ENCODE measurements at places on chromosomes 7 and 10.

DNA sequence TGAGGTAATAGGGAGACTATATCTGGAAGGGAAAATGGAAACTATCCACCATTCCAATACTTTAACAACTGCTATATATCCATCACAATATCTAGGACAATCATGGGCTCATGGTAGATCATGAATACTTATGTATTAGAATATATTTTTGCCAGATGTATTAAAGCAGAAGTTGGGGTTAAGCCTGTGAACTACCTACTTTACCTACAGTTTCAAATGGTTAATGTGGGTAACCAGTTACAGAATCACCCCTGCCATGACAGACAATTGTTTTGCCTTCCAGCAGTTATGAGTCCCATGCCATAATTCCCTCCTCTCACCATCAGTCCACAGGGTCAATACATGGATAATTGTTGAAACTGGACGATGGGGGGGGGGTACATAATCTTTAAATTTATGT is 29.9 kb upstream of the RAPGEF5 start:
- DNase-seq: no peak

DNA sequence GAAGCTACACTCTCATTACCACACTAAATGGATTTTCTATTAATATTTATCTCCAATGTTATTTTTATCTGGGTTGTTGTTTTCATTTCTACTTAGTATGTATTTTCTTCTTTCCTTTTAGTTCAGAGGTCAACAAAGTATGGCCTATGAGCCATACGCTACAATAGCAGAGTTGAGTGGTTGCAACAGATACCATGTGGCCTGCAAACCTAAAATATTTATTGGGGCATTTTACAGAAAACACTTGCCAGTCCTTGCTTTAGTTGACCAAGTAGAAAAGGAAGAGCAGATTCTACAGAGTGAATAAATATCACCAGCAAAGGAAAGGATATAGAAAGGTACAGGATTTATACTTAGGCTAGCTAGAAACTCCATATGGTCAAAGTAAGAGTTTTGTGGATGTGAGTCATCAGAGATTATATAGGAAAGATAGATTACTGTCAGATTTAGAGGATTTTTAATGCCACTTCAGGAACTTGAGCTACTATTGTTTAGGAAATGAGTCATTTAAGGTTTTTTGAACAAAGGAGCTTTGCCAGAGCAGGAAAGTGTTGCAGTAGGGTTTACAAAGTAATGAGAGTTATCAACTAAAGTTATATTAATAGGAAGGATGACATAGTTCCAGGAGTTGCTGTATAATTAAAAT is 323.3 kb upstream of the KAT6B start:
- no peak for DNase-seq

DNA sequence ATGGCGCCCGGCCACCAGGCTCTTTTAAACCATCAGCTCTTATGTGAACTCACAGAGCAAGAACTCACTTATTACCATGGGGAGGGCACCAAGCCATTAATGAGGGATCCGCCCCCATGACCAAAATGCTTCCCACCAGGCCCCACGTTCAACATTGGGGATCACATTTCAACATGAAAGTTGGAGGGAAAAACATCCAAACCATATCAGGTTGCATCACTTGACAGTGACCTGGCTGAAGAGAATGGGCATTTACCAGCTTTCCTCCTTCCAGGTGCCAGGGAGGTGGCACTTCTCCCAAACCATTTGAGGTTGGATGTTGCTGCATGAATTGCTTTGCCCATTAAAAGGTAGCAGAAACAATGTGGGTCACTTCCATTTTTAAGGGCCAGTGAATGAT is 115.6 kb upstream of the TNS3 start:
- DNase-seq: no peak

- no peak for DNase-seq
These were observed 40.9 kb upstream of the FOXK1 start for GRCh38 chr7:4641091-4641666.

GRCh38 chr7:129417073-129417472 is 17.2 kb upstream of the STRIP2 start:
- no peak for DNase-seq

DNA sequence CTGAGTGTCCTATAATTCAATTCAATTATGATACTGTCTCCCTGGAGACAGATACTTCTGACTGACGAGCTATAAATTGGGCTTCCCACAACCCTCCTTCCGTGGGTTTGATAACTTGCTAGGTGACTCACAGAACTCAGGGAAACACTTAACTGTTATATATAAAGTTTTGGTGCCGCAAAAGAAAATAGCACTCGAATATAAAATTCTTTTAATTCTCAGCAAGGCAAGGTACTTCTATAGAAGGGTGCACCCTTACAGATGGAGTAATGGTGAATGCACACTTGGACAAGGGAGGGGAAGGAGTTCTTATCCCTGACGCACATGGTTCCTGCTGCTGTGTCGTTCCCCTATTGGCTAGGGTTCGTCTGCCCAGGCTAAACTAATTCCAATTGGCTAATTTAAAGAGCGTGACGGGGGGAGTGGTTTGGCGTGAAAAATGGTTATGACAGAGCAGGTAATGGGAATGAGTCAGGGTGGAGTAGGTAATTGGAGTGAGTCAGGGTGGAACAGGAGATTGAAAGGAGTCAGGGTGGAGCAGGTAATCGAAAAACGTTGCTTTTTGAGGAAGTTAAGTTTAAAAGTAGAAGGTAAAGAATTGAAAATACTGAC is 20.8 kb upstream of the GHITM start:
- no peak for DNase-seq

GRCh38 chr7:96636979-96637378 is 72.7 kb downstream of the SEM1 start:
- DNase-seq: no peak

DNA sequence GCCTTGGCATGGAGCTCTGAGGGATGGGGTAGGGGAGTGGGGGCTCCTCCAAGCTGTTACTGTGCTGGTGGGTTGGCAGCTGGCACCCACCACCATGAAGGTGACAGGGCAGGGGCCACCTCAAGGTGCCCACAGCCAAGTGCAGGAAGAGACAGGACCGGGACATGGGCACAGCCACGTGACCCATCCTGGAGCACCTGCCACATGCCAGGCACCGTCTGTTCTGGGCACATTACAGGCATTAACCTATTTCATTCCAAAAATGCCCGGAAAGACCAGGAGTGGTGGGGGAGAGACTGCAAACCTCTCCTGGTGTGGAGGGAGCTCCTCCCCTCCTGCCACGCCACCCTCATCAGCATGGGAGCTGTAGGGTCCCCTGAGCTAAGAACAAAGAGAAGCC is 56.7 kb downstream of the CAMK2B start:
- no peak for DNase-seq

GRCh38 chr10:78296785-78297184 is 263.1 kb downstream of the RPS24 start:
- DNase-seq: no peak

- DNase-seq: no peak
These were observed 26.5 kb upstream of the TMEM229A start for GRCh38 chr7:124059375-124059774.

DNA sequence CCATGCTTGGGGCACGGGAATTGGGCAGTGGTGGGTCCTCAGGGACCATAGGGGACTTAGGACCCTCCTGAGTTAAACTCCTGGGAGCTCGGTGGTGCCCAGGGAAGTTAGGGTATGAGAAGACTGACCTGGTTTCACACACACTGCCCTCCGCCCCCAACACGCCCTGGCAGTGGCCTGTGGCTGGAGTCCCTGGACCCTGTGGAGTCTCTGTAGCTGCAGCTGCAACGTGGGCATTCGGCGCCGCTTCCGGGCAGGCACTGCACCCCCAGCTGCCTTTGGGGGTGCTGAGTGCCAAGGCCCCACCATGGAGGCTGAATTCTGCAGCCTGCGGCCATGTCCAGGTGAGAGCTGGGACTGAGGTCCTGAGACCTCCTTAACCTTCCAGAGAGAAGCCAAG is 29.9 kb upstream of the ZNF862 start:
- DNase-seq: no peak

DNA sequence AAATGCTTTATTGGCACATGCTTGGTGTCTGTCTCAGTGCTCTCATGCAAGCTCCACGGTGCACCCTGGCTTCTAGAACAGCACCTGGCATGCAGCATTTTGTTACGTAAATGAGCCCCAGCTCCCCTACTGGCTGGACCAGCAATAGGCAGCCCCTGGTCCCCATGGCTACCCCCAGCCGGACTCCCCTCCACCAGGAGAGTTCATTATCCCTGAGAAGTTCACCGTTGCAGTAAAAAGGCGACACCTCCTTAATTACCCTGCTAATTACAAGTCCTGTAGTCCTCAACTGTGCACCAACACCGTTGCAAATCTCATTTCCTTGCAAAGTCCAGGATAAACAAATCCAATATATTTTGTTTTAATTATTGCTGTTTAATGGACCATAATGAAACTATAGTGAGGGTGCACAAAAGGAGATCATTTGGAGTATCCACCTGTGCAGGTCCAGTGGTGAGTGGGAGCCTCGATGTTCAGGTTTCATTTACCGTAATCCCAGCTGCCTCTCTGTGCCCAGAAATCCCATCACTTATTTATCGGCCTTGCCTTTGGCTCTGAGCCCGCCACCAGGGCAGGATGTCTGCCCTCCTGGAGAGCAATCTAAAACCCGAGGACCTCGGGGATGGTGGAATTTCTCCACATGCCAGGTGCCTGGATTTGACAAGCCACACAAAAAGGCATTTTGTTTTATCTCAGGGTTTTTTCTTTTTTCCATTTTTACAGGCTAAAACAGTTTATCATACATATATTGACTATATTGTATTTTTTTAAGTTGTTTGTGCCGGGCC is 12.8 kb upstream of the DRGX start:
- no peak for DNase-seq

GRCh38 chr10:5502061-5502521 is 2.7 kb upstream of the CALML5 start:
- no peak for DNase-seq

GRCh38 chr7:155455132-155455693 is 2.7 kb upstream of the EN2 start:
- DNase-seq: no peak

DNA sequence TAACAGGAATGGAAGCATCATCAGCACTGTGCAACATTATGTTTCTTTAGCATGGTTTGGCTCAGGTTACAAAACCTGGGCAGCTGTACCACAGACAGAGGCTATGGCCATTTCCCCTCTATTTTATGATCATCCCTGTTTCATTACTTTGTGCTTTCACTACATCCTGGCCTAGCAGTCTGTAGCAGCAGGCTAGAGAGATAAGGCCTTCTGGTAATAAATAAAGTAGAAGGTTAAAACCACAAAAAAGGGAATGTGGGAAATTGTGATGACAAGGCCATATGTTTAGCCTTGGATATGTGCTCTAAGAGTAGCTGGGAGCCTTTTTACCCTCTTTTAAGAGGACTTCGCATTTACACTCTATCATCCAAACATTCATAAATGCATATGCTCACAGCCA is 266.2 kb upstream of the PHF14 start:
- no peak for DNase-seq

- no peak for DNase-seq
These were observed 149.4 kb upstream of the FERD3L start for GRCh38 chr7:19294619-19295018.

GRCh38 chr7:142583446-142583845 is 165.8 kb upstream of the PRSS1 start:
- DNase-seq: no peak

DNA sequence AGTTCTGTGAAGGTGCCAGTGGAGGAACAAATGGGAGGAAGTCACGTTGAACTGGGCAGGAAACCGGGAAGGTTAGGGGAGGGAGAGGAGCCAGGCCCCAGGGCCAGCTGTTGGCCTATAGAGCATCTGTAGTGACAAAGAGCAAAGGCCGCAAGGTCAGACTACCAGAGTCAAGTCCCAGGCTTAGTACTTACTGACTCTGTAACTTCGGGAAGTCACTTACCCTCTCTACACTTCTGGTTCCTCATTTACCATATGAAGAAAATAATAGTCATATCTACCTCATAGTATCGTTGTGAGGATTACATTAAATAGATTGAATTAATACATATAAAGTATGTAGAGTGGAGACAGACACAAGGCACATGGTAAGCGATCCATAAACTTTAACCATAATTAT is 101.8 kb upstream of the FZD1 start:
- DNase-seq: no peak

DNA sequence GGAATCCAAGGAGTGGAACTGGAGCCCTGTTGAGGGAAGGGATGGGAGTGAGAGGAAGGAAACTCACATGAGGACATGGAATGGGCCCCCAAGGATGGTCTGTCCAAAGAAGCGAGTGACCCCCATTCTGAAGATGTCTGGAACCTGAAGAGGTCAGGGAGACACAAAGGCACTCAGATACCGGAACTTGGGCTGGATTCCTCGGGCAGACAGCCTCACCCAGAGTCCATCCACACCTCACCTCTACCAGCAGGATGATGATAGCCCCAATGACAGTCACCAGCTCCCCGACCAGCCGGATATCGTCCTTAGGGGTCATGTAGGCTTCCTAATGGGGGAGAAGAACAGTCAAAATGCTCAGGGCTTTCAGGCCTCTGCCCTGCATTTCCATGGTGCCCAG is 10.7 kb downstream of the TRPV6 start:
- DNase-seq: no peak

- DNase-seq: no peak
These were observed 28.0 kb downstream of the ABRAXAS2 start for GRCh38 chr10:124829447-124830115.

All from central memory CD4-positive, alpha-beta T cell (primary cell).